ENCODE measurements at places on chromosomes 3 and 15.

- DNase-seq = no peak
These were observed 53.7 kb downstream of the LSAMP start for GRCh38 chr3:116391296-116392201.

DNA sequence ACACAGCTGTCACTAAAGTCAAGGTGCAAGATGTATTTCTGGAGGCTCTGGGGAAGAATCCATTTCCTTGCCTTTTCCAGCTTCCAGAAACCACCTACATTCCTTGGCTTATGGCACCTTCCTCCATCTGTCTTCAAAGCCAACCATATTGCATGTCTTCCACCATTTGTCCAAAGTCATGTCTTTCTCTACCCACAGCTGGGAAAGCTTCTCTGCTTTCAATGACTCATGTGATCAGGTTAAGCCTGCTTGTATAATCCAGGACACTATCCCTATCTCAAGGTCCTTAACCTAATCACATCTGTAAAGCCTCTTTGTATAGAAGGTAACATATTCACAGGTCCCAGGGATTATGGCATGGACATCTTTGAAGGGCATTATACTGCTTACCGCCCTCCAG lies 14.2 kb downstream of the ARHGAP31 start:
- DNase-seq = no peak

DNA sequence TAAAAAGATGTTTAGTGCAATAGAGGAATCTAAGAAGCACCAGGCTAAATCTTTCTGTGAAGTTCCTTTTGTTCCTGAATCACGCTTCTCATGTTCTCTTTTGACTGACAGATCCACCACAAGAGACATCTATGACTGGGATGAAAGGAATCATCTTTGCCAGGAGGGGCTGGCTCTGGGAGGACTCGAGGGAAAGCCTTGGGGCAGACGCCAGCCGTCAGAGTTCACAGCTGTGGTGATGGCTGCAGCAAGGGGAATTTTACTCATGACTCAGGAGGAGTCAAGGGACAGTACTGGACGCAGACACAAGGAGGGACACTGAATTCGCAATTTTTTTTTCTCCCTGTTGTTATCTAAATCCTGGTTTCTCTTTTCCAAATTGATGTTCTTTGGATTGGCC lies 38.7 kb downstream of the C3orf38 start:
- DNase-seq = peak; percentile 2

DNA sequence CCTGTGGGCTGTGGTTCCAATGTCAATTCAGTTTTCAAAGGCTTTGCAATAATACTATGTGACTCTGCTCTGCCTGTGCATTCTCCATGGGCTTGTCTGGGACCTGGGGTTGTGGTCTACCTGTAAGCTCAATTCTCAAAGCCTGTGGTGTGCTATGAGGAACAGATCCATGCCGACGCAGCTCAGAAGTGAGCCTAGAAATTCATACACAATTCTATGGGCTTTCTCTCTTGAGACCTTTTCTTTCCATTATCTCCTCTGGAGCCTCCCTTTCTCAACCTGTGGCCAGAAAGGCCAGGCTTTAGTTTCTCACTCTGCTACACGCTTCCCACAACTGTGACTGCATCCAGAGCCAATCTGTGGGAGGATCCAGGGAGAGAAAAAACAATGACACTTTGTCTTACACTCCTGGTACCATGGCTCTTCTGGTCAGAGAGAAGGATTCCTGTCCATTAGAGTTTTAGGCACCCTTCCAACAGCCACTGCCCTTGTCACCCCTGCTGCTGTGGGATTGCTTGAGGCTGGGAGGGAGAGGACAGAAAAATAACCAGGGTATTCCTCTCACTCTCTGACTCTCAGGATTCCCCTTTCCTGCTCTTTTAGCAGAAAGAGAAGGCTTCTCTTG lies 34.1 kb upstream of the KLF13 start:
- DNase-seq = peak; percentile 66

- DNase-seq = peak; percentile 70
These were observed 524.2 kb upstream of the LMCD1 start for GRCh38 chr3:7977245-7978086.

GRCh38 chr3:10169000-10169496 lies 4.3 kb downstream of the IRAK2 start:
- no peak for DNase-seq

DNA sequence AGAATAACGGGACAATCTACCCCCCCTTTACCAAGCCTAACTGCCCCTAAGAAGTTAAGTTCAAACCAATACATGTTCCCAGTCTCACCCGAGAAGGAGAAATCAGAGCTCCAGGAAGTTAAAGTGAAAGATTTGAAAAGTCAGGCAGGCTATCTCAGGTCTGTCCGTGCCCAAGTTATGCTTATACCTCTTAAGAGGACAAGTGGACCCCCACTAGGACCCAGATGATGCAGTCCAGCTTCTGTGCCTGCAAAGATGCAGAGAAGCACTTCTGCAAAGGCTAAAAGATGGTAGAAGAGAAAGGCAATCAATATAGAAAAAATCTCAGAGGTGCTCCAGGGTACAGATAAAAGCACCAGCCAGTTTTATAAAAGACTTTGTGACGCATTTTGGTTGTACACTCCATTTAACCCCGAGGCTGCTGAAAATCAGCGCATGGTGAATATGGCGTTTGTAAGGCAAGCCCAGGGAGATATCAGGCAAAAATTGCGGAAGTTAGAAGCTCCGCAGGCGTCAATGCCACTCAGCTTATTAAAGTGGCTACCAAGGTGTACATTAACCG lies 9.8 kb upstream of the SLC9C1 start:
- no peak for DNase-seq

GRCh38 chr15:24877174-24877573 lies 77.6 kb upstream of the SNRPN start:
- DNase-seq = no peak

DNA sequence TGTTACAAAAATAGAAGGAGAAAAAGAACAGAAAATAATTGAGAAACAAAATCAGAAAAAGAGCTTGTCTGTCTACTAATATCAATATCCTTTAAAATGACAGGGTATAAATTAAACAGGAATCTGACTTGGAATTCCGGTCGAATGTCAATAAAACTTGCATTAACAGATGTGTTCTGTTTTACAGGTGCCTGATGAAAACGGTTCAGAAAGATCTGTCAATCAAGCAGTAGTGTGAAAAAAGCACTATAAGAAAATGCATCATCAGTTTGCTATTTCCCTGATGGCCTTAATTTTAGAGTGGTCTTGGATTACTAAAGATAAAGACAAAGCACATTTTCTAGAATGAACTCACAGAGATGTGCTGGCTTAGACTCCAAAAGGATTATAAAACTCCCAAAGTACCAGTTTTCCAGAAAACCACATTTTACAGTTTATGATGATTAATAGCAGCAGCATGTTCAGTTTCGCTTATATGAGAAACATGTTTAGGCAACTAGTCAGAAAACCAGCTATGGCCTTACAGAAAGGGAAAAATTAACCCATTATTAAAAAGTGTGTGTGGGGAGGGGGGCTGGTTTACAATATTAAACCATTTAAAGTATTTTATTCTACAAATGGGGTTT lies 8.2 kb upstream of the C3orf38 start:
- DNase-seq = no peak

GRCh38 chr3:136546720-136547119 lies 205.5 kb downstream of the STAG1 start:
- no peak for DNase-seq
